Fibroblast of mammary gland (primary cell): ENCODE measurements at places on chromosomes 5 and 9.
A peak's percentile ranks its signal among the peaks of the same experiment; 100 is the strongest.

GRCh38 chr5:77987331-77987730 lies 211.2 kb upstream of the TBCA start:
- DNase-seq, result no peak

DNA sequence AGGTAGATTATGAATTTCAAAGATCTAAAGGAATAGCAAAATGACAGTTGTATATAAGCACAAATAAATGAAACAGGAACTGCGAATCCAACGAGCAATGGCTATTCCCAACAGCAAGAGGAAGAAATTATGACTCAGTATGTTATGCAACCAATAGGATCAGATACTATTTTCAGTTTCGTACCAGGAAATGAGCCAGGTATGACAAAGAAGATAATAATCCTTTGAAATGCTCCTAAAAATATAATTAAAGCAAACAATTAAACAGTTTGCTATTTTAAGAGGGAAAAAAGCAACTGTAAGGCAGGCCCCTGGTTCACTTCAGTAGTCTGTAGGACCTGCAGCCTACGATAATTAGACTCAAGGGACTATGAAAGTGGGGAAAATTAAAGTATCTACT lies 58.9 kb downstream of the AUH start:
- peak; percentile 90 for DNase-seq

GRCh38 chr9:110537841-110538646 lies 41.5 kb downstream of the SVEP1 start:
- peak; percentile 76 for DNase-seq

- no peak for DNase-seq
These were observed 165.6 kb upstream of the IRX2 start for GRCh38 chr5:2917093-2917492.

DNA sequence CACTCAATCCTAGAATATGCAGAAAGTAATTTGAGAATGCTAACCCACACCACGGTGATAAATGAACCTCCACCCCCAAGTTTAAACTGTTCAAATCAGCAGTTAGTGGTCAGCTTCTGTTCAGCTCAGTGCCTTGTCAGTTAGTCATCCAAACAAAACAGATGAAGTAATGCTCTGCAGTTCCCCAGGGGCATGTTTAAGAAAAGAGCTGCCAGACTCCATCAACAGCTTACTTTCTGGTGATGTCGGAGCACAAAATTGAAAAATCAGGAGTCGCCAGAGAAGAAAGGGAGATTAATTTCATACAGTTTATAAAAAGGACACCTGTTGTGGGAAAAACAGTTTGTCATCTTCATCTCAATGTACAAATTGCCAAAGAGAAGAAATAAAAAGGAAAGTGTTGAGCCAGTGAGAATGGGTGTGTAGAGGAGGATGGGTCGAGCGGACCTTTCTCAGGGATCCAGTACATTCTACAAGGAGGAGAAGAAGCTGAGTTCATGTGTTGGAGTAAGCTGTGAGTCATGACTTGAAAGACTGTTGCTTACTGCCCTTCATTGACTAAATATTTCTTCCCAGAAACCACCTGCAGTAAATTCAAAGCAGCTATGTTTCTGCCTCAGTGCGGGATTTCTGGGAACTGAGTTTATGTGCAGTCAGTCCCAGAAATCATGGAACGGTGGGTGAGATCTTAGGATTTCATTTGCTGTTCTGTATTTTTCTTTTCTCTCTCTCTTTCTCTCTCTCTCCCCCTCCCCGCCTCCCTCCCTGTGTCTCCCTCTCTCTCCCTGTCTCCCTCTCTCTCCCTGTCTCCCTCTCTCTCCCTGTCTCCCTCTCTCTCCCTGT lies 13.7 kb downstream of the TRIO start:
- DNase-seq, result peak; percentile 99
